ENCODE measurements at places on chromosomes 5 and 9.
A peak's percentile ranks its signal among the peaks of the same experiment; 100 is the strongest.

GRCh38 chr5:169263591-169263990, 37.3 kb downstream of the SLIT3 start:
- no peak for DNase-seq

DNA sequence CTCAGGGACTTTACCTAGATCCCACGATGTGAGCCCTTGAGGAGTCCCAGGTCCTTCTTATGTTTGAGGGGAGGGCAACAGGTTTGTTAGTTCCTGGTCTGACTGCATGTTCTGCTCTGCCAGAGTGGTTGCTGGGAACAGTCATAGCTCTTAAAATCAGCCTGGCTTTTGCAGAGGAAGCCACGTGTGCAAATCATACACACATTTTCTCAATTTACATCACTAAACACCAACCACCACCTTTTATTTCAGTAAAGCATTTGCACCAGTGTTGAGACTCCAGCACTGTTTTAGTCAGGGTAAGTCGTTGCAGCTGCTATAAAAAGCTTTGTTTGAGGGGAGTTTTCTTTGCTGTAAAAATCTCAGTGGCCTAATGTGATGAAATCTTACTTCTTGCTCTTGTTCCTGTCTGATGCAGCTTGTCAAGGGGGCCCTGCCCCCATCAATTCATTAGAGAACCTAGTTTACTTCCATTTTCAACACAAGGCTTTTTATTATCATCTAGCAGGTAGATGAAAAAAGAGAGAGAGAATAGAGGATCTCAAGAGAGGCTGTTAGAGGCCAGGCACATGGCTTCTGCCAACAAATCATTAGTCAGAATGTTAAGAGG, 70.3 kb upstream of the VCAN start:
- DNase-seq: no peak

DNA sequence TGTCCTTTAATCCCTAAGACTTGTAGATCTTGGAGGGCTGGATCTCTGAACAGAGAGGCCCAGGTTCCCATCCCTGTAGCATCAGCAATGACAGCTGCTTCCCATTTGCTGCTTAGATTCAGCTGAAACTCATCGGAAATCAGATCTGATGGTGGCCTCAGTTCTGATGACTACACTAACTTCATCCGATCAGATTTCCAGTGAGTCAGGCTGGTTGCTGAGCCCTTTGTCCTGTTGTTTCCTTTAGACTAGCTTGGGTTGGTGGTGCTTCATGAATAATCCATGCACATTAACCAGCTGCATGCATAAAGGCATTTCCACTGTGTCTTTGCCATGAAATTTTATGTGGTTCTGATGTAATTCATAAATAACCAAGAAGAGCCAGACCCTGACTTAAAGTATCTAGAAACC, 195.2 kb upstream of the TUT7 start:
- DNase-seq: peak; percentile 65

DNA sequence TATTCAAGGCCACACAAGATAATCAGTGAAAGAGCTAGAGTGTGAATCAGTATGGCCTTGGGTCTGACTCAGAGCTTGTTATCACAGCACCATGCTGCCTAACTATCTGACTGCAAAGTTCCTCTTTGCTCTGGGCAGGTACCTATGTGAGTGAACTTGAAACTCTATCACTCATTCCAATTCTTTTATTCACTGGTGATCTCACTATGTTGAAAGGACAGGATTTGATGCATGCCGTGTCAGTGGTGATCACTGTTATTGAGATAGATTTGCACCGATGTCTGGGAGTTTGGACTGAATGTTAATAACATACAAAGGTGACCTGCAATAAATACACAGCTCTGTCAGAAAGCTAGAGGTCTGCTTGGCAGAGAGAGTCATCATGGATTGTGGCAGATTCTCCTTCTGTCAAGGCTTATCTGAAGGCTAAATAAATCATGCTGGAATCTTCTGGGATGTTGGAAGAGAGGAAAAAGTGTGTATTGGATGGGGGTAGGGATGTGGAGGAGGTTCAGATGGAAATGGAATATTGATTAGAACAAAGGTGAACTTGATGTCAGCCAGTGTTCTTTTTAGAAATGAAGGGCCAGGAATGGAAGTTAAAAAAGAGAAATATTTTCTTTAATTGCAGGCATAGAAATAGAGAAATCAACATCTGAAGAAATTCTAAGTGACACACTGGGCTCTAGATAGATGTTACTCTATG, 91.8 kb upstream of the TNC start:
- no peak for DNase-seq

DNA sequence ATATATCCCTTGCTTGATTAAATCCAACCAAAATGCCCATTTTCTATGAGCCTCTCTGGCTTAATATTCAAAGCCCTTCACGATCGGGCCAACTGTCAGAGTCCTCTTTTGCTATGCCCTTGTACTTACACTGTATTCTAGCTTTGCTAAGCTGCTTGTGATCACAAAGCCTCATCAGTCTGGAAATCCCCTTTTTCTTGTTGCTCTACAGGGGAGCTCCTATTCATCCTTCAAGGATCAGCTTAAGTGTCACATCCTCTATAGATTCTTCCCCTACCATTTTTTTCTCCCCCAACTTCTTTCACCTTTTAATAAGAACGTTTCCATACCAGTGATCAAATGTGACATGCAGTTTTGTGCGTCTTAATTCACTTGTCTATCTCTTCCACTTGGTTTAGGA, 450.4 kb upstream of the CHD1 start:
- DNase-seq: peak; percentile 45

DNA sequence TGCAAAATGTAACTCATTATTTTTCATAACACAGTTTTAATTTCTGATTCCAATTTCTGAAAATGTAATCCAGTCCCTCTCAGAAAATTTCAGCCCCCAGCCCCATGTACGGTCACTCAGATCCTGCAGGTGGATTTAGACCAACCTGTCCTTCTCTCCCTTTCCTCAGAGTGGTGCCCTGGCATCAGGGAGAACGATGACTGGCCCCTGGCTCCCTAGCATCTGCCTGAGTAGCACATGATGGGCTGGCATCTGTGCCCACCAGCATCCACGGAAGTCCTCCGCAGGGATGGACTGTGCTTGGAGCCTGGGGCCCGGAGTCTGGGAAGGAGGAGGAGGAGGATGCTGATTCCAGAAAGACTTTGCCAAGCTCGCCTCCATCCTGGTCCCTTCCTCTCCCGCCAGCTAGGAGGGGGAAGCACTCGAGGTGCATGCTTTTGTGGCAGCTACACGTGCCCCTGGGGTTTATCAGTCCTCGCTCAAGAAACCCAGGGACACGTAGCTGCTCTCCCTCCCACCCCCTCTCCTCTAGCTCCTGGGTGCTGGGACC, 54.4 kb upstream of the RUFY1 start:
- no peak for DNase-seq

DNA sequence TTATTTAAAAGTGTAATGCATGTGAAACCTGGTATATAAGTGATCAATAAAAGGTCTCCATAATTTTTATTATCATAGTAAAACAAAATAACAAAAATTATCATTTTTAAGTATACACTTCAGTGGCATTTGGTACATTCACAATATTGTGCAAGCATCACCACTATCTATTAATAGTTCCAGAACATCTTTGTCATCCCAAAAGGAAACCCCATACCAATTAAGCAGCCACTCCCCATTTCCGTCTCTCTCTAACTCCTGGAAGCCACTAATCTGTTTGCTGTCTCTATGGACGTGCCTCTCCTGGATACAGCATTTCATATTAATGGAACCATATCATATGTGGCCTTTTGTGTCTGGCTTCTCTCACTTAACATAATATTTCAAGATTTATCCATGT, 7.6 kb downstream of the OLFML2A start:
- DNase-seq: no peak

GRCh38 chr5:128099944-128100343, 16.4 kb downstream of the SLC12A2 start:
- no peak for DNase-seq

- peak; percentile 91 for DNase-seq
Observed at GRCh38 chr5:179265514-179266290, 79.6 kb downstream of the ADAMTS2 start.

DNA sequence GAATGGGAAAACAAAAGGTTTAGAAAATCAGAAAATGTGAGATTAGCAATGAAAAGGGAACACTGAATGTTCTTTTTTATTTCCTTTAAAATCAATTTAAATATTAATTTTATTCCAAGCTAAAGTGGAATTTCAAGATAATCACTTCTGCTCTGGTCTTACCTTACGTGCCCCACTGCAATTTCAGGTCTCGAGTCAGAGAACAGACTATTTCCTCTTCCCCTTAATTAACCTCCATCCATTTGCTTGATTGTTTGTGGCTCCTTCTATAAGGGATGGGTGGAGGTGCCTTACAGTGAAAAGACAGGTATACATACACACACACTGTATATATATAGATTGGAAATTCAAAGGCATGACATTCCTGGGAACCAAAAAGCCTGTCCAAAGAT, 137.1 kb downstream of the SUSD1 start:
- DNase-seq: no peak

GRCh38 chr9:98821831-98822230, 14.4 kb downstream of the GALNT12 start:
- DNase-seq: no peak

Data from eye (tissue), 1 donor.